ENCODE measurements at places on chromosomes 12 and 14.
A peak's percentile ranks its signal among the peaks of the same experiment; 100 is the strongest.

DNA sequence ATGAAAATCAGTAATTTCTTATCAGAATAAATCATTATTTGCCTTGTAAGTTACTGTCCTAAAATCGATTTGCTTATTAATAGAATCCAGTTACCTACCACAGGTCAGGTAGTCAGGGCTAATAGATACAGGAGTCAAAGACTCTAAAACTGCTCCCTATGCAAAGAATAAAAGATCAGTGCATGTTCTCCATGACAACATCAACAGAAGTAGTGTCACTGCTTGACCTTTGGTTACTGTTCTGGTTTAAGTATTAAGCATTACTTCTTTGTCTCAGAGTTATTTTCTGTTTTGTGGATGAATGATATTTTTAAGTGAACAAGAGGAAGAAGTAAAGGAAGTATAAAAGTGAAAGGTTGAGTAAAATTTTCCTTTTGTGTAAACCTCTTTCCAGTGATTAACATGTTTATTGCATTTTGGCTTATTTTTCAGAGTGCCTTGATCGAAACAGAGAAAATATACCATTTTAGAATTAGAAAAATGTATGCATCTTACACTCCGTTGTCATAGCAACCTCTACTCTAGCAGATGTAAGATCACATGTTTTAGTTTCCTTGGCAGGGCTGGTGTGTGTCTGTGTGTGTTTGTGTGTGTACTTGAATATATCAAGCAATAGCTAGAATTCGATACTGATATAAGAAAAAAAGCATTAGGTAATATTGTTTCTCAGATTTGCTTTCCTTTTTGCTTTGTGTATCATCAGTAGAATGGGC, 44.7 kb downstream of the ABCD2 start:
- no peak for DNase-seq

DNA sequence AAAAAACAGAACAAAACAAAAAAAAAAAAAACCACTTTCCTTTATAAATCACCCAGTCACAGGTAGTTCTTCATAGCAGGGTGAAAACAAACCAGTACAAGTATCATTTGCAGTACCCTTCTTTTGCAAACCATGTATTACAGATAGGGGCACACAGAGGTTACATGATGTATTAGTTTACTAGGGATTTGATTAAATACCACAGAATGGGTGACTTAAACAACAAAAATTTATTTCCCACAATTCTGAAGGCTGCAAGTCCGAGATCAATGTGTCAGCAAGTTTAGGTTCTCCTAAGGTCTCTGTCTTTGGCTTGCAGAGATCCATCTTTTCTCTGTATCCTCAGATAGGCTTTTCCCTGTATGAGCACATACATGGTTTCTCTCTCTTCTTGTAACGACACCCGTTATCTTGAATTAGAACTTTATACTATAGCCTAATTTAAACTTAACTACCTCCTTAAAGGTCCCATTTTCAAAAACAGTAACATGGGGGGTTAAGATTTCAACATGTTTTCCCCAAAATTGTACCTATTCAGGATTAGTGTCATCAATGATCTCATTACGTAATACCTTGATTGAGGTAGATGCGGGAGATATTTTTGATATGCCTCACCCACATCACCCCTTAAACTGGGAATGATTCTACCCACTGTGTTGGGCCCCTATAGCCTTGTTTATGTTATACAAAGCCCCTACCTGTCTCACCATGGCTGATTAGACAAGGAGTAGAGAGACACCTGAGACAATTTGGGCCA, 3.5 kb upstream of the CEP128 start:
- no peak for DNase-seq

DNA sequence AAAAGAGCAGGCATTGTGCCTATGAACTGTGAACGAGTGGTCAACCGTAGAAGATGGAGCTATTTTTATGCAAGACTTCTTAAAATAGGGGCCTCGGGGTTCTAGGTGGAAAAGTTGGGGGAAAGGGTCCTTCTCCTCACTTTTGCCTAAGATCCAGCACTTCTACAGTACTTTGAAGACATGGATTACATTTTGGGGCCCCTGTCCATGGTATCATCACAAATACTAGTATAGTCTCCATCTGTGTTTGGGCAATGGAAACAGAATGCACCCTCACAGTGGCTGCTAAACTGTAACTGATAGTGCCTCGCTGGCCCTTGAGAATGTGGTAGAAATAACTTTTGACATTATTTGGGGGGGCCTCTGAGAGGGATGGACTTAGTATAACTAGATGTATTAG, 5.5 kb upstream of the CCDC184 start:
- no peak for DNase-seq

GRCh38 chr12:122558745-122559641, 31.9 kb downstream of the KNTC1 start:
- DNase-seq, result no peak

- peak; percentile 88 for DNase-seq
Observed at GRCh38 chr12:120231316-120232011, 30.6 kb upstream of the RPLP0 start.

GRCh38 chr12:4806439-4807115, 86.4 kb downstream of the GALNT8 start:
- DNase-seq, result no peak

DNA sequence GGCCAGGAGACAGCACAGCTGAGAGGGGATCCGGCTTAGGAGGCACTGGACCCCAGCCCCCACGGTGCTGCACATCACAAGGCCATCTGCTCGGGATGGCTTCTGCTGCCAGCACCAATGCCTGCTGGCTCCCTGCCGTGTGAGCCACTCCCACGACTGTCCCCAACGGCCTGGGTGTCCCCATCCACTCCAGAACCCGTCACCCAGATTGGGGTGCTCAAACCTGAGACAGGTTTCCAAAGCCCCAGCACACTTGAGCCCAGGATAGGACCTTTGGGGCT, 102.4 kb downstream of the RFLNA start:
- no peak for DNase-seq

- no peak for DNase-seq
Observed at GRCh38 chr14:39217214-39217879, 16.4 kb upstream of the MIA2 start.

DNA sequence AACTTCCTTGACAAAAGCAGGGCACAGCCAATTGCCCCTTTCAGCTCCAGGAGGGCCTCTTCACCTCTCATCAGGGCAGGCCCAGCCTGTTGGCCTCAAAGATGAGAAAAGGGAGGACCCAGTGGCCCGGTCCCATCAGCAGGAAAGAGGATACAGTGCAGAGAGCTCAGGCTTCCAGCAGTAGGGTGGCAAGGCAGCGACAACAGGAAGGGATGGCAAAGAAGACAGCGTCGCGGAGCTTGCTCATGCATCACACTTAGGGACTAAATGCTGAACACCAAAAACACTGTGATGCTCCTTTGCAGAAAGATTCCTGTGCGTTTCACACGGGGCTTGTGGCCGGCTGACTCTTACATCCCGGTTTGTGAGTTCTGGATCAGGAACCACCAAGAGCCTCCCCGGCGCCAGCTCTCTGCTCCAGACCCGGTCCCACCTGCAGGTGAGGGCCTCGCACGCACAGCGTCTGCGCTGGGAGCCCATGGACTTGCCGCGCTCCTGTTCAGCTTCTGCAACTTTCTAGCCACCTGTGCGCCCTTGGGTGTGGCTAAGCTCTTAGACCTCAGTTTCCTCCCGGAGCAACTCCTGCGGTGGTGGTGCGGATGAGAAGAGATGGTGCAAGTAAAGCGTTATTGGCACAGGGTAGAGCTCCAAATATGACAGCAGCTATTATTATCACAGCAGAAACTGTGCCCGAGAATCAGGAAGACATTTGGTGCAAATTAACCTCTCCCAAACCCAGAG, 15.3 kb upstream of the BCL7A start:
- DNase-seq, result no peak

DNA sequence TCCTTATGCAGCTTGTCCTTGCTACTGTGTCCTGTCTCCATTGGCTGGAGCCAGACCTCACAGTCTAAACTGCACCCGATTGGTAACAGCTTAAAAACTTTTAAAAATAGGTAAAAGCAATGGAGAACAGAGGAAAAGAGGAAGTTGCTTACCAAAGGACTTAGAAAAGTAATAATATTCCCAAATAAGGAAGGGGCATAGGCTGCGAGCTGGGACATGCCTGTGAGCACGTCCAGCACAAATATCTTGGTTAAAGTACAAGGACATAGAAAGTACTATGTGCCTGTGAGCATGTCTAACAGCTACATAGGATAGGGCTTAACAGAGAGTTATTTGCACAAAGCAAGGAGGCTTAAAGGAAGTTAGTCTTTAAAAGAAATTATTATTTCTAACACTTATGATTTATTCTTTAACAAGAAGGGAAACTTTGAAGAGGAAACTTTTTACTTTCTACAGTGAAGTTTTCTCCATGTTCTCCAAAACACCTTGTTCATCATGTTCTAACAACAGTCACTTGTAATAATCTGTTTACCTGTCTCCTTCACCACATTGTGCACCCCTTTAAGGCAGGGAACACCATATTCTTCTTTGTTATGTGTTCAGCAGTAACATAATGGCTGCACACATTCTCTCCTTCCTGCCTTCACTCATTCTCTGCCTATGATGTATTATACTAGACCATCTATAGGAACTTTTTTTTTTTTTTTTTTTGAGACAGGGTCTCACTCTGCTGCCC, 9.8 kb upstream of the UBE2N start:
- no peak for DNase-seq

- no peak for DNase-seq
Observed at GRCh38 chr12:124295431-124296058, 652 bp downstream of the RFLNA start.

GRCh38 chr12:102374190-102374589, 106.2 kb downstream of the IGF1 start:
- DNase-seq, result no peak

DNA sequence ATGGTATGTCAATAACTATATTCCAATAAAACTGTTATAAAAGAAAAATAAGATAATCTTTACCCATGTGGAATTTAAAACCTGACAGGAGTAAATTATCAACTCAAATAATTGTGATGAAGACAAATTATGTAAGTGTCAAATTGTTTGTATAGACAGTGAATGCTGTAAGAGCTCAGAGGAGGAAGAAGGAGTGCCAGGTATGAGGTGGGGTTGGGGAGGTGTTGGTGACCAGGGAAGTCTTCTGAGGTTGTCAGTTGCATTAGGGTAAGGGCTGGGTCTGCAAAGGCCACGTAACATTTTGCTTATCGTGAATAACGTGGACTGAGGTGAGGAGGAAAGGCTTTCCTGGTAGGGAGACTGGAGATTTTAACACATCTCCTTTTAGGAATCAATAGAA, 2.5 kb upstream of the MAX start:
- DNase-seq, result no peak

- DNase-seq, result no peak
Observed at GRCh38 chr12:48151103-48151771, 6.1 kb downstream of the ASB8 start.

DNA sequence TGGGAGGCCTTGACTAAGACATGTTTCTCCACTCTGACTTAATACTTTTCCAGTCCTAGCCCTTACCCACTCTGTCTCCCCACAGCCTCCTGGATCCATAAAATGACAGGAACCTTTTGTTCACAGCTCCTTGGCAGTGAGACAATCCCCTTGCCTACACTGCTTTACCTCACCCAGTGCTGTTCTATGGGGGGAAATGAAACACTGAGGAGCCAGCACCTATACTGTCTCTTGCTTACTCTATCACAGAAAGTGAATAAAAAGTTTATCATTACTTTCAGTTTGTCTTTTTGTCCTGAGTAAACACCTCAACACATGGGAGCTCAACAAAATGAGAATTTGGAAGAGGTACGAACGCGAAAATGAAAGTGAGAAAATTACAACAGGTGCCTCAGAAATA, 127.2 kb upstream of the DAAM1 start:
- DNase-seq, result no peak

- no peak for DNase-seq
Observed at GRCh38 chr12:108468196-108468968, 46.7 kb upstream of the FICD start.

- no peak for DNase-seq
Observed at GRCh38 chr12:43108656-43109055, 443.3 kb downstream of the ADAMTS20 start.

DNA sequence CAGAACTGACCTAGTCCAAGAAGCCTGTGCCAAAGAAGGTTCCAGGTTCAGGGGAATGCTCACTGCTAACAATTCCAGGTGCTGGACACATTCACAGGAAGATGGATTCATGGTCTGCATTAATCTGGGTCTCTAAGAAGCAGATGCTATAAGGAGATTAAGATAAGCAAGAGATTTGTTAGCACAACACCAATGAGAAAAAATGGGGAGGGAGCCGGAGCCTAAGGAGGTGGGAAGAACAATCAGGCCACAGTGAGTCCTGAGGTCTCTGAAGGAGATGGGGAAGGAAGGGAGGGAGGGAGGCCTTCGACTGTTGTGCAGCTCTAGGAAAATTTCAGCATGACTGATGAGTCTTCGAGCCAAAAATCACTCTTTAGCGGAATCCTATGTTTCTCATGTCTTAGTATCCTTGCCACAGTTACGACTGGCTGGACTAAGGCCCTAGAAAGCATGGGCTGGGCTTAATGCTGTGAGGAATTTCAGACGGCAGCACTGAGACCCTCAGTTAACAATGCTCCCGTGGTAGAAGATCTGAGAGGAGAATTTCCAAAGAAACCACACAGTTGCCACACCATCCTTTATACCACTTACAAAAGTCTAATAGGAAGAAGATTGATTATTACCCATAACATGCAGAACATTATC, 31.5 kb upstream of the PTGDR start:
- DNase-seq, result no peak

- no peak for DNase-seq
Observed at GRCh38 chr12:128940090-128940888, 87.0 kb downstream of the GLT1D1 start.

DNA sequence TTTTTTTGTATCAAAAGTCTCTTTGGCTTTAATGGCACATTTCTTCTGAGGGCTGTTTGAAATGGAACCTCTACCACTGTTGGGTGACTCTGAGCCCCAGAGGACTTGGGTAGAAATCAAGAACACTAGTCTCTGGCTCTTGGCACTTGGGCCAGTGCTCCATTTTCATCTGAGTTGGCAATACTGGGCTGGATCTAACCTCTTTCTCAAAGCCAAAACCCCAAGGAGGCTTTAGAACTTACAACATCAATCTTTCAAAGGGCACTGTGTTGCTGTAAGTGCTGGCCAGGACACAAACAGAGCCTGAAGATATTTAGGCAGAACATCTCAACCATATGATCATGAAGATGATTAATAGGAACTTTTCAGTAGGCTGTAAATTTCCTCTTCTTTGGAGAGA, 34.0 kb upstream of the PLEKHG7 start:
- DNase-seq, result no peak

DNA sequence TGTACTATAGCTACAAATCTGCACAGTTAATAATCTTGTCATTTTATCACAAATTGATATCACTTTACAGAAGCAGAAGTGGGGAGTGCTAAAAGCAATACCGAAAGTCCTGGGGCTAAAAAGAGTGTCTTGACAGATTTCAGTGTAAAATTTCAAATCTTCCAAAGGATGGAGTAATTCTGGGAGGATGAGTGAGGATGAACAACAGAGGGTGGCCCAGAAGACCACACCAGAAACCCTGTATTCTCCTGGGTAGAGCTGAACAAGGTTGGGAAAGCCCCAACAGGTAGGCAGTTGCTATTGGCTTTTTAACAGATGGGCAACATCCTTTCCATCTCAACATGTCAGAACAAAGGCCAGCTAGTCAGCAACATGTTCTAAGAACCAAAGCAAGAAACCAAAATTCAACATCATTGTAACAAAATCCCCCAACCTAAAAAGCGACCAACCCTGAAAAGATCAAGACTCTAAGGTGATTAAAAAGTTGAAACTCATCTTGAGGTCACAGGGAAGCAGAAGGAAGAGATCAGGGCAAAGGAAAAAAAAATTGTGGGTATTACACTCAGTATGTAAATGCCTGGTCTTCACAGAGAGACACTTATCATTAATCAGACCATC, 38.8 kb downstream of the CBX5 start:
- no peak for DNase-seq

Data from GDM1 (cell line).